ENCODE measurements at places on chromosomes 12 and 14. TPM values are rescaled to one million over a fixed set of nuclear protein-coding genes. Genes with fewer than 3 reads are reported as not detected.

- H3K4me3 ChIP-seq, result no peak overlapping the region
- no peak for DNase-seq
- no peaks in the 10 kb centered on the region for H3K27me3 ChIP-seq
- H3K36me3 ChIP-seq, result no peaks in the 10 kb centered on the region
- no peak overlapping the region for H3K27ac ChIP-seq
Observed at GRCh38 chr14:79056879-79057278, 886.7 kb downstream of the NRXN3 start.

DNA sequence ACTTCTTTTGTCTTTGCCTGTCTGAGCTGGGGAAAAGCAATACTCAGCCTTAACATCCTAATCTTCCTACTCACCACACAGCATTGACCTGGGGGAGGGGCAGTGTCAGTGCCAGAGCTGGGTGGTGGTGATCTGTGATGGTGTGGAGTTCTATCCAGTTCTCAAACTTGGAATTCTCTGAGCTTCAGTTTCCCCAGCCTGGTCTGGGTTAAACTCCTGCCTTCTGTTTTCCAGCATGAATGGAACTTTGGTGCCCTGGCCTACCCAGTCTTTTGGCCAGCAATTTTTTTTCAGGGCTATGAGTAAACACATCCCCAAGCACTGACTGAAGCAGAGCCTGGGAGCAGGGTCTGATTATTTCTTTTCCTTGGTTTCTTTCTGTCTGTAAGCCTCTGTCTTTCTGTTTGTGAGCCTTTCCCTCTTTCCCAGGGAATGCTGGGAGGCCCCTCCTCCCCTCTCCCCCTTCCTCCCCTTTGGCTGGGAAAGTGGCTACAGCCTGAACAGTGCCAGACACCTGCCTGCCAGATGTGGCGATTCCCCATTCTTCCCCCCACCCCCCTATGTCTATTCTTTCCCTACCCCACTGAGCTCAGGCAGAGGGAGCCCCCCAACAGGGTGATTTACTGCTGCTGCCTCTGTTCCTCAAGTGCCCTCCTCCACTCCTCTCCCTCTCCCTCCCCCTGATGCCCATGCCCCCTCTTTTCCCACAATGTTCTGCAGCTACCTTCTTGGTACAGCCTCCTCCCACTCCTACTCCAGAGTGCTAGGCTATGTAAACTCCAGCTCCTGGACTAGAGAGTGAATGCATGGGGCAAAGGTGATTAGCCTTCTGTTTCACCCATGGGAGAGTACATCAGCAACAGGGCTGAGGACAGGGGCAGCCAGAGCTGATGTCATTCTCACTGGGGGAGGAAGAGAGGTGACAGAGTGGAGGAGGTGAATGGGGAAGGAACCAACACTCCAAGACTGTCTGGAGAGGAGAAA, 11.1 kb downstream of the GPR84 start:
- H3K27ac ChIP-seq, result peak overlapping the region; percentile 62
- no peaks in the 10 kb centered on the region for H3K27me3 ChIP-seq
- peaks cover 30% of the 10 kb centered on the region for H3K4me1 ChIP-seq
- no peak for DNase-seq
- no peak overlapping the region for H3K4me3 ChIP-seq

GRCh38 chr14:23751616-23752015, 115.5 kb downstream of the DHRS2 start:
- H3K4me3 ChIP-seq, result no peak overlapping the region
- no peaks in the 10 kb centered on the region for H3K27me3 ChIP-seq
- no peak overlapping the region for H3K27ac ChIP-seq
- H3K36me3 ChIP-seq, result no peaks in the 10 kb centered on the region
- H3K4me1 ChIP-seq, result no peaks in the 10 kb centered on the region

GRCh38 chr12:126811391-126811790, 1455.6 kb upstream of the TMEM132C start:
- H3K36me3 ChIP-seq, result no peaks in the 10 kb centered on the region
- no peaks in the 10 kb centered on the region for H3K4me1 ChIP-seq
- no peak overlapping the region for H3K4me3 ChIP-seq
- H3K27me3 ChIP-seq, result no peaks in the 10 kb centered on the region
- H3K27ac ChIP-seq, result no peak overlapping the region

- H3K27ac ChIP-seq, result no peak overlapping the region
- DNase-seq, result no peak
- H3K4me1 ChIP-seq, result no peaks in the 10 kb centered on the region
- H3K27me3 ChIP-seq, result no peaks in the 10 kb centered on the region
- no peaks in the 10 kb centered on the region for H3K36me3 ChIP-seq
- H3K4me3 ChIP-seq, result no peak overlapping the region
Observed at GRCh38 chr14:87133073-87133801, 859.7 kb downstream of the GALC start.

- no peak overlapping the region for H3K4me3 ChIP-seq
- no peaks in the 10 kb centered on the region for H3K36me3 ChIP-seq
- no peak overlapping the region for H3K27ac ChIP-seq
- no peak for DNase-seq
Observed at GRCh38 chr14:22547948-22548750, 40.9 kb downstream of the DAD1 start.

- DNase-seq, result no peak
- no peak overlapping the region for H3K27ac ChIP-seq
- no peaks in the 10 kb centered on the region for H3K4me1 ChIP-seq
- H3K27me3 ChIP-seq, result no peaks in the 10 kb centered on the region
Observed at GRCh38 chr12:30805959-30806358, 51.2 kb upstream of the CAPRIN2 start.

GRCh38 chr14:65434216-65434850, 21.8 kb downstream of the FUT8 start:
- no peak overlapping the region for H3K27ac ChIP-seq
- DNase-seq, result no peak
- H3K4me1 ChIP-seq, result no peaks in the 10 kb centered on the region
- no peaks in the 10 kb centered on the region for H3K36me3 ChIP-seq
- H3K27me3 ChIP-seq, result no peaks in the 10 kb centered on the region

DNA sequence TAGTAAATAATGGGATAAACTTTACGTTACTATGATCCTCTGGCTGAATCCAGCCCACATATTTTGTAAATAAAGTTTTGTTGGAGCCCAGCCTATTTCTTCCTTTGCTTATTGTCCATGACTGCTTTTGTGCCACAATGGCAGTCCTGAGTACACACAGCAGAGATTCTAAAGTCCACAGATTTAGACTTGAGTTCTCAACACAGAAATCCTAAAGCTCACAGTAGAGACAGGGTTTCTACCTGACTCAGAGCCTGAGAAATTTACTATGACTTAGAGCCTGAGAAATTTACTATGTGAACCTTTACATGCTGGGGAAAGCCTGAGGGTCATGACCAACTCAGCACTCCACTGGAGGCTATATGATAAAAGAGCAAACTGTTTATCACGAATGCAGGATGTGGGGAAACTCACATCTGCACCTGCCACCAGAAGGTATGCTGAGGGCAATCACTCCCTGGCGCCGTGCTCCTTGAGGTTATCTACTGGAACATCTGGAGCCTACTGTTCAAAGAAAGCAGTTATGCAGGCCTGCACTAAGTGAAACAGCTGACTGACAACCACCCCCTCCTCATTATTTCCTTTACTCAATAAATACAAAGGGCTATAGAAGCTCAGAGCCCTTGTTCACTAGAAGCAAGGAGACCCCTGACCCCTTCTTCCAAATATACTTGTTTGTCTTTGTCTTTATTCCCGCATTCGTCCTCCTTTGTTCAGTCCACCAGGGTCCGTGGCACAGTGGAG, 52.6 kb upstream of the BICD1 start:
- H3K4me1 ChIP-seq, result no peaks in the 10 kb centered on the region
- no peaks in the 10 kb centered on the region for H3K27me3 ChIP-seq
- no peaks in the 10 kb centered on the region for H3K36me3 ChIP-seq
- H3K4me3 ChIP-seq, result no peak overlapping the region

GRCh38 chr12:94266796-94267536, 118.6 kb downstream of the PLXNC1 start:
- H3K36me3 ChIP-seq, result no peaks in the 10 kb centered on the region
- no peak for DNase-seq
- no peak overlapping the region for H3K4me3 ChIP-seq
- H3K27ac ChIP-seq, result no peak overlapping the region
- no peaks in the 10 kb centered on the region for H3K27me3 ChIP-seq
- peaks cover 60% of the 10 kb centered on the region for H3K4me1 ChIP-seq

DNA sequence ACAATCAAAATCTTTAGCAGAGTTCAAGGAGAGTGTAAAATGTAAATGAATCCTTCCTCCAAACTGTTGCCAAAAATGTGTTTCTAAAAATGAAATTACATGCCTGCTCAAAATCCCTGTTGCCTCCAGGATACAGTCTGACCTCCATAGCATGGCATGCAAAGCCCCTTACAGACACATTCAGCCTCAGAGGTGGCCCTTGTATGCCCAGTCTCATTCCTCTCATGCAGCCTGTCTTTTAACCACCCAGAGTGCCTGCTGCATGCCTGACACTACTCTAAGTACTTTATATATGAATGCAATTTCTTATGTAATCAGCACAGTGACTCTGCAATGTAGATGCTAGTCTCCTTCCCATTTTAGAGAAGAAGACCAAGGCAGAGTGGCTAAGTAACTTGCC, 24.4 kb upstream of the PTPRQ start:
- H3K27ac ChIP-seq, result no peak overlapping the region
- no peaks in the 10 kb centered on the region for H3K27me3 ChIP-seq
- H3K36me3 ChIP-seq, result no peaks in the 10 kb centered on the region
- no peak overlapping the region for H3K4me3 ChIP-seq
- no peaks in the 10 kb centered on the region for H3K4me1 ChIP-seq

DNA sequence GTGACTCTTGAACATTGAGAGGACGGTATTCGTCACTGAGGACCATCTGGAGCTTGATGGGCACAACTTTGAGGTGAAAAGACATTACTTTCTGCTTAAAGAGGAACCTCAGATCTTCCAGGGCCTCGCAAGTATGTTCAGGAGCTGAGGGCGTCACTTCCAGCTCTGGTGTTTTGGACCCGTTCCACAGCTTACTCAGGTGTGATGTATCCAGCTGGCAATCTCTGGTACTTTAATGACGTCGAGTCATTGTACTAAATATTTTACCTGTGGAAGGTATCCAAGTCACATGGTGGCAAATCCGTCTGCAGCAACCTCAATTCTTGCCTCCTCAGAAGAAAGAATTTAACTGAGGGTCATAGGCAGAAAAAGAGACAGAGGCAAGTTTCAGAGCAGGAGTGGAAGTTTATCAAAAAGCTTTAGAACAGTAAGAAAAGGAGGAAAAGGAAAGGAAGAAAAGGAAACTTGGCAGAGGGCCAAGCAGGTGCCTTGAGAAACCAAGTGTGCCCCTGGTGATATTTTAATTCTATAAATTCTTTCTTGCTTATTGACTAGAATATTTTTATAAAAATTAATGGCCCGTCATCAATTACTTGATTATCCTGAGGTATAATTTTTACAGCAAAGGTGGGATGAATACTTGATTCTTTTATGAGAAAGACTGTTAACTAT, 250.6 kb downstream of the AEBP2 start:
- no peak overlapping the region for H3K4me3 ChIP-seq
- H3K27me3 ChIP-seq, result no peaks in the 10 kb centered on the region
- DNase-seq, result no peak
- no peak overlapping the region for H3K27ac ChIP-seq
- H3K36me3 ChIP-seq, result no peaks in the 10 kb centered on the region

GRCh38 chr14:66596241-66596985, 88.5 kb downstream of the GPHN start:
- no peaks in the 10 kb centered on the region for H3K27me3 ChIP-seq
- H3K4me3 ChIP-seq, result no peak overlapping the region
- H3K4me1 ChIP-seq, result no peaks in the 10 kb centered on the region
- H3K27ac ChIP-seq, result no peak overlapping the region
- no peaks in the 10 kb centered on the region for H3K36me3 ChIP-seq

DNA sequence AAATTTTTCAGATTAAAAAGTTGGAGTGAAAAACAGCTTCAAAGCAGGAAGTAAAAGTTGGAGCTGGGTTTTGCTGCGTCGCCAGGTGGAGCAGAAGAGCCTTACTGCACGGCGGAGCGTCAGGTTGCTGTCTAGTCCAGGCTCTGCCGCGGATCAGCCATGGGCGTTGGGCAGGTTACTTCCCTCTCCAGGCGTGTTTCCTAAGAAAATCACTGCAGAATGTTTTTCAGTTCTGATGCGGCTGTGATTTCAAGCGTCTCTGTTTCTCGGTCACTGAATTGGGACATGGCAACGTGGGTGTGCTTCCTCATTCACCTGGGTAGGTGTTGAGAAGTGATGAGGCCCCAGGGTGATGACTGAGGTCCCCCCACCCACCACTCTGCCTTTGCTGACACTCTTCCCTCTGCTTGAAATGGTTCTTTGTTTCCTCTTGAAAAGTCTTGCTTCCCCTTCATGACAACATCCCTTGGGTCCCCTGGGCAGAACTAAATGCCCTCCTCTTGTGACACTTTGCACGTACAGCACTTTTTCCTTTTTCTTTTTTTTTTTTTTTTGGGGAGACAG, 7.6 kb downstream of the EVL start:
- H3K27ac ChIP-seq, result peak overlapping the region; percentile 49
- H3K27me3 ChIP-seq, result no peaks in the 10 kb centered on the region
- no peaks in the 10 kb centered on the region for H3K36me3 ChIP-seq

GRCh38 chr14:51447411-51447810, 204.3 kb upstream of the FRMD6 start:
- no peak overlapping the region for H3K27ac ChIP-seq
- DNase-seq, result no peak
- no peak overlapping the region for H3K4me3 ChIP-seq
- no peaks in the 10 kb centered on the region for H3K27me3 ChIP-seq

GRCh38 chr14:99150236-99150635, 121.8 kb downstream of the BCL11B start:
- no peaks in the 10 kb centered on the region for H3K27me3 ChIP-seq
- no peak overlapping the region for H3K27ac ChIP-seq
- DNase-seq, result no peak
- no peaks in the 10 kb centered on the region for H3K4me1 ChIP-seq
- H3K4me3 ChIP-seq, result no peak overlapping the region
- no peaks in the 10 kb centered on the region for H3K36me3 ChIP-seq

GRCh38 chr12:122934722-122935121, 31.5 kb downstream of the ABCB9 start:
- no peak for DNase-seq
- H3K4me1 ChIP-seq, result no peaks in the 10 kb centered on the region
- H3K27me3 ChIP-seq, result no peaks in the 10 kb centered on the region
- H3K36me3 ChIP-seq, result no peaks in the 10 kb centered on the region

NOS1 gene
- total RNA-seq, result 1.1 TPM

OR4N5 gene
- not detected for total RNA-seq

TAMALIN gene
- 10.7 TPM for total RNA-seq

RAPGEF3 gene
- 19.3 TPM for total RNA-seq

DAO gene
- total RNA-seq, result not detected

DCAF4 gene
- 15.8 TPM for total RNA-seq

VRTN gene
- total RNA-seq, result not detected

KLRG1 gene
- total RNA-seq, result 0.67 TPM

INHBE gene
- total RNA-seq, result not detected

KLRF1 gene
- total RNA-seq, result 0.38 TPM

CLEC4C gene
- total RNA-seq, result not detected

NCOR2 gene
- 38.4 TPM for total RNA-seq
